ENCODE measurements at places on chromosomes 4 and X.
A peak's percentile ranks its signal among the peaks of the same experiment; 100 is the strongest.

- DNase-seq = peak; percentile 21
Observed at GRCh38 chrX:102976286-102976685, 39.2 kb downstream of the RAB40AL start.

GRCh38 chrX:74579597-74580198 lies 34.7 kb downstream of the RLIM start:
- DNase-seq = peak; percentile 34

- DNase-seq = peak; percentile 83
Observed at GRCh38 chr4:141246243-141246642, 25.5 kb downstream of the ZNF330 start.

DNA sequence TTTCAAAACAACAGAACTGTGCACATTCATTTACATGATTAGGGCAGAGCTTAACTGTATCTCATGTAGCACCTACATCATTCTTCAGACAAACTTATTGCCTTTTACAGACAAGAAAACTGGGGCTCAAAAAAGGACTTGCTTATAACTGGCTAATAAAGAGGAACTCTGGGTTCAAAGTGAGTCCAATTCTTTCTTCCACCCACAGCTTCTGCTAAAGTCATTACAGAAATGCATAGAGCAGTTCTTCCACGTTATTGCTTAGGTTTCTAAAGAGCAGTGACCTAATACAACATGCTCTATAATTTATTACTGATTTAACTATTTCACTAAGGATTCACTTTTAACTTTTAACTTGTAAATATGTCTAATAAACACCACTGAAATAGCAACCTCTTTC lies 60.6 kb downstream of the ELOVL6 start:
- no peak for DNase-seq

DNA sequence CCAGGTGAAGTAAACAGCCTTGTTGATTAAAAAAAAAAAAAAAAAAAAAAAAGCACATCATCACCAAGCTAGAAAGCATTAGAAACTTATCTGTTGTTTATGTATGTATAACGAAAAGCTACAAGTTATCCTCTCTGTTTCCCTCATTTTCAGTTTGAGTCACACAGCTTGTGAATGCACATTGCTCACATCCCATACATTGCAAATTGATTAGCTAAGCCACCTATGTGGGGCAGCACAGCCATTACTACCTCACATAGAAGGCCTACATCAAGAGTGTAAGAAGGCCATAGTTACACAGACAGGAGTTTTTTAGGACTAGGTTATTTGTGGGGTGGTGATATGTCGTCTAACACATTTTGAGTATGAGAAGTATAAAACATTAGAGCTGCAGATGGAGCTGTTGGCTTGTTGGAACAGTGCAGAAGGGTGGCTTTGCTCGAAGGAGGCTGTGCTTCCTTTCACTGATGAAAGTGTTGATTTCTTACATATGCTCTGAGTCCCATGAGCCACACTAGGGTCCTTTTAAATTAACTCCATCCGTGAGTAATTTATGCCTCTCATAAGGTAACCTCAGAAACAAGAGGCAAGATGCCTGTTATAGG lies 431.6 kb downstream of the GABRG1 start:
- no peak for DNase-seq

- DNase-seq = peak; percentile 48
Observed at GRCh38 chrX:150036181-150036580, 97.9 kb upstream of the EOLA2 start.

GRCh38 chr4:183698909-183699308 lies 39.8 kb downstream of the TRAPPC11 start:
- DNase-seq = no peak

- no peak for DNase-seq
Observed at GRCh38 chr4:70356185-70356584, 4.4 kb upstream of the SMR3A start.

DNA sequence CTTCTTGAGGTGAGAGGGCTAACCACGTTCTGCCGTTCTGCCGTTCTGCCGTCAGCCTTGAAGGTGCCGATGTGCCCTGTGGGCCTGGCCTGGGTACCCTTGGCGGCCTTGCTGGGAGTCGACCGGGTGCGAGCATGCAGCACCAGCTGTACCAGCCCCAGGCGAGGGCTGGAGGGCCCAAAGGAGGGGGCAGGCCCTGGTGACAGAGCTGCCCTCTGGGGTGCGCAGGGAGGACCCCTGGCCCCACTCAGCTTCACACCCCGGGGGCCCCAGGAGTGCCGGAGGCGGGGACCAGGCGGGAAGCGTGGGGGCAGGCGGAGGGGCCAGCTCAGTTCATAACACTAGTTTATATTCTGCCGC lies 22.1 kb downstream of the UVSSA start:
- DNase-seq = no peak

DNA sequence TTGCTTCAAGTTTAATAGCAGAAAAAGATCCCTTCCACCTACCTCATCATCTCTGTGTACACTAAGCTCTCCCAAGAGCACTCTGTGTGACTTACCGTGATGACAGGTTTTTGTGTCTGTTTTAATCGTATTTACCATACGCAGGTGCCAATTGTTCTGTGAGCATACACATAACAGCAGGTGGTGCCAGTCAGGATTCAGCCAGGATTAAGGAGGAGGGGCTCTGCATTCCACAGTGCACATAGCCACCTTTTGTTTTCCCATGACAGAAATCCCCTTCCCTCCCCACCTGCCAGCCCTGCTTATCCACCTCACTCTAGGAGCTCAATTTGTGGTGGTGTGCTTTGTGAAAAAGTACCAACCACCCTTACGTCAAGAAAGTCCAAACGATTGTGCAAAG lies 14.8 kb downstream of the ANK2 start:
- no peak for DNase-seq

DNA sequence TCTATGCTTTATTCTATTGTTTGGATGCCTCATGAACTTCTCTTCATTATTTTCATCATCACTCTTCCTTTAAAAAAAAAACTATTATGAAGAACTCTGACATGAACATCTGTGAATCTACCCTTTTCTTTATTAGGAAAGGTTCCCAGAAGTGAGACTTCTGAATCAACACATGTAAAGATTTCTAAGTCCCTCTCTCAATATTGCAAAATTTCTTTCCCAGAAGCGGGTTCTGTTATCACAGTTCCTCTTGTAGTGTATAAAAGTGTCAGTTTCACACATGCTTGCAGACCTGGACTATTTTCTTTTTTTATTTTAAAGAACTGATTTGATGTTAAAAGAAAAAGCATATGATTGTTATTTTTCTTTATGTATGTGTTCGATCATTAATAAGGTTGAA lies 330.8 kb upstream of the KLF3 start:
- DNase-seq = no peak

- DNase-seq = peak; percentile 61
Observed at GRCh38 chr4:20253735-20254409, 2.2 kb downstream of the SLIT2 start.

- peak; percentile 4 for DNase-seq
Observed at GRCh38 chrX:8341814-8342590, 122.6 kb upstream of the VCX3B start.

GRCh38 chrX:140157611-140158010 lies 192.3 kb upstream of the CXorf66 start:
- peak; percentile 56 for DNase-seq

DNA sequence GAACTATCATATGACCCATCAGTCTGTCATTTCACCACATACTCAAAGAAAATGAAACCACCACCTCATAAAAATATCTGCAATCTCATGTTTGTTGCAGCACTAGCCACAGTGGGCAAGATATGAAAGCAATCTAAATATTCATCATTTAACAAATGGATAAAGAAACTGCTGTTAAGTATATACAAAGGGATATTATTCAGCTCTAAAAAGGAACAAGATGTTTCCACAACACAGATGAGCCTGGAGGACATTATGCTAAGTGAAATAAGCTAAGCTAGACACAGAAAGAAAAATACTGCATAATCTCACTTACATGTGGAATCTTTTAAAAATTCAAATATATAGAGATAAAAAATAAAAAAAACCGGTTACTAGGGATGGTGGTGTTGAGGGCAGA lies 108.2 kb upstream of the BRWD3 start:
- DNase-seq = no peak

GRCh38 chr4:127012549-127012948 lies 620.2 kb upstream of the INTU start:
- DNase-seq = peak; percentile 37

DNA sequence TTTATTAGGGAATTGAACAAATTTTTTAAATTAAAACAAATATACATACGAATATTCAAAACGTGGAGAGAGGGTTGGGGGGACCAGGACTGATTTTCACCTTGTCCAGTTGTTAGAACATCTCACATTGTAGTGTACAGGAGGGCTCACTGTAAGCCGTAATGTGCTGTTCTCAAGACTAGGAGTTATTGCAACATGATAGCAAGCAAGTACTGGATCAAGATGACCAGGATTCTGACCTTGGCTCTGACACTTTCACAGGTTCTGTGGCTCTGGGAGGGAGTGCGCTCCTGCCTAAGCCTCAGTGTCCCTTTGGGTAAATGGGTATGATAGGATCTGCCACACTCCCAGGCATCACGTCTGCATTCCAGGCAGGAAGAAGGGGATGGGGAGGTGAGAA lies 59.0 kb downstream of the SORCS2 start:
- no peak for DNase-seq

DNA sequence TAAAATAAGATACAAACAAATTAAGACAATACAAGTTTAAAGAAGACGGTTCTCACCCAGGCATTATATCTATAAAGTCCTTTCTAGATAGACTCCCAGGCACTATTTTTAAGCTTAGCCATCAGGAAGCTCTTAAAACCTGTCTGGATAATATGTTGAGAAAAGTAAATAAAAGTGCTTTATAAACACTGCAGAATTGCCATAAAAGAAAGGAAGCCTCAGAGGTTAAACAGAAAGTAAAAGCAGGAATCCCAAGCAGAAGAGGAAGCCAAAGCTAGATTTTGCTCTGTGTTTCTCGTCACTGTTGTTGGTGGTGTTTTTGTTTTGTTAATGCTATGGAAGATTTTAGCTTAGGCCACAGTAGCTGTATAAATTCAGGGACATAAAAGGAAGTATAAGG lies 1267.3 kb downstream of the PCDH19 start:
- DNase-seq = no peak

DNA sequence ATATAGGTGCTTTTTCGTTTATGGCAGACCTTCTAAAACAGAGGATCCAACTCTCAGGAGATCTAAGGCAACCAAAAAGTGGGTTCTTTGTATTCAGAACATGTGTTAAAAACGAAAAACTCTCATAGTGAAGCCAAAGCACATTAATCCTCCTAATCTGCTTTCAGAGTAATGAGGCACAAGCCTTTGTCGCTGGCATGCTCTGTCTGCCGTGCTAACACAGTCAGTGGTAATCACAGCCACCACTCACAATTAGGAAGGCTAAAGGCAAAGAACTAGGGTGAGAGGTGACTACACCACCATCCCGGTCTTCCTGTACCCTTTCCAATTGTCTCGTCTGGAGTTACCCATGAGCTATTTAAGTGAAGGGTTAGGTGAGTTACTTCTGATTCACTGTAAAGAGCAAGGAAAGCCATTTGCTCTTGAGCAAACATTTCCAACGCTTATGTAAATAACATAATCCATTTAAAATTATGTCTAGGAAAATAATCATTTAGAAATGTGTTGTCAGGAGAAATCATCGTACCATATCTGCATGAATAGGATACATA lies 40.7 kb downstream of the NPY2R start:
- no peak for DNase-seq

- DNase-seq = no peak
Observed at GRCh38 chr4:133668061-133668851, 519.2 kb downstream of the PCDH10 start.

DNA sequence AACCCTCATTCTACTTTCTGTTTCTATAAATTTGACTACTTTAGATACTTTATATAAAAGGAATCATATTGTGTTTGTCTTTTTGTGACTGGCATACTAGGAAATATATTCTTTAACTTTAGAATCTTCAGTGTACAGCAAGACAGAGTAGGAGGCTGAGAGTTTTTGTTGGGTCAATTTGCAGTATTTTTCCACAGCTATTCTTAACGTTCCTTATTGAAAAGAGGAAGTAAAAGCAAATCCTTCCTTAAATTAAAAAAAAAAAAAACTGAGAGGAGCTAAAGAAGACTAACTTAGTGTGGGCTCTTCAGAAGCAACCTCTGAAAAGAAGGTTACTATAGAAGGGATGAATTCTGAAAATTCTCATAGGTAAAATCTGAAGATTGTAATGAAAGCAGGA lies 1194.6 kb downstream of the ADGRL3 start:
- DNase-seq = no peak

DNA sequence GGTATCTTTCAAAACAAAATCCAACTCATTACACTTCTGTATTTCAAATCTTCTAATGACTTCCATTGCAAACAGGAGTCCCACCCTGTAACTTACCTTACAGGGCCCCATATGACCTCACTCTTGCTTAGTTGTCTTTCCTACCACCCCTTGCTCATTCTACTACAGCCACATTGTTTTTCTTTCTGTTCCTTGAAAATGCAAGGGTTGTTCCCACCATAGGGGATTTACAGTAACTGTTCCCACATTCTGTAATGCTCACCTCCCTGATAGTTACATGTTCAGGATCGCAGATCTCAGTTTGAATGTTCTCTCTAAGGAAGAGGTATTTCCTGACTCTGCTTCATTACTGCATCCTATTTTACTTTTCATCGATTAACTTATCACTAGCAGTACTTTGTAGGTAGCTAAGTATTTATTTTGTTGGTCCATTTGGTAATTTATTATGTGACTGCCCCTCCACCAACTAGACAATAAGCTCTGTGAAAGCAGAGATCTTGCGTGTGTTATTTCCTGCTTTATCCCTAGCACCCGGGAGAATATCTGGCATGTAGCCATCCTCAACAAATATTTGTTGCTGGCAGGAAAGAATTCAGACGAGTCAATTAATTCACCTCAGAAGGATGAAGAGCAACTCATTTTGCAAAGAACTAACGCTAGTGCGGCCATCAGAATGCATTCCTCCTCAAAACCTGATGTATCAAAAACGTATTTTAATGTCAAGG lies 21.4 kb downstream of the MAOB start:
- DNase-seq = peak; percentile 47

GRCh38 chr4:44978020-44978419 lies 251.7 kb upstream of the GNPDA2 start:
- DNase-seq = no peak

DNA sequence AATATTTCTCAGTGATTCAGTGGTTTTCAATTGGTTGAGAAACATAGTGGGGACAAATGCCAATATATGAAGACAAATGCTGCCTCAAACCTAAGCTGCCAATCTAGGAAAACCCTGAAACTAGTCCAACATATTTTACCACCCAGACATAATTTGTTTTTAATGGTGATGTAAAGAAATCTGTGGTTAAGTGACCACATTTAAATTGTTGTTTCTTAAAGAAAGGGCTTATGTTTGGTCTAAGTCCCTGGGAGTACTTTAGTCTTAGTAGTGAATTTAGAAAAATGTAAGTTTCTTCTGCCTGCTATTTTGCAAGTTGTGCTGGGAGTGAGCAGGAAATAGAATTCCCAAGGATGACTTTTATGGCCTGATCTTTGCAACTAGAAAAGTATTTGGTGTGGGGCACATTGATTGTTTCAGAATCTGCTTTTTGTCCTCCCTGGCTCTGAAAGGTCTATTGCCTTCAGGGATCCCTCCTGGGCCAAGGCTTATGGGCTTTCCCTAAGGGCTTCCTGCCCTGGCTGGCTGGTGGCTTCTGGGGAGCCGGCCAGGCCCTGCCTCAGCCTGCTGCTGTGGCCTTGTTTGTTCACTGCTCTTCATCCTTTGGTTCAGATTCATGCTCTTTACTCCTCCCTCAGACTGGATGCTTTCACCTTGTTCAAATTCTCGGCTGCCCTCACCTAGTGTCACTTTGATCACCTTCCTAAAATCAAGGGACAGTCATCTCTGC lies 169.8 kb upstream of the JADE1 start:
- no peak for DNase-seq

Measured in iris pigment epithelial cell (primary cell).